NCI-H2171 (cell line): ENCODE measurements at places on chromosomes 7 and 10.
A peak's percentile ranks its signal among the peaks of the same experiment; 100 is the strongest.

DNA sequence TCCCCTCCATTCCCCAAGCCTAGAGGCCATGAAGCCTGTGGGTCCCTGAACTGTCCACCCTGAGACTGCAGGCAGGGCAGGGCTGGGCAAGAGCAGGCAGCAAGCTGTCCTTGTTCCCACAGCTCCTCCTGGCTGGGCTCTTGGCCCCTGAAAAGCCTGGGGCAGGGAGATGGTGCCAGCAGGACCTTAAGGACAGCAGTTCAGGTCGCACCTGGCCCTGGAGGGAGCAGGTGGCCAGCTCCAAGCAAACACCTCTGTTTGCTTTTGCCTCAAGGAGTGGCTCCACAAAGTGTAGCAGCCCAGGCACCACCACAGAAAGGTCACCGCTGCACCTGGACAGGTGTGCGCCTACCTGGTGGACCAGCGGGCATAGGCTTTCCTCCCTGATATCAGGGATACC, 5.2 kb downstream of the RET start:
- no peak for DNase-seq

GRCh38 chr10:113273181-113274163, 279.4 kb upstream of the HABP2 start:
- DNase-seq = no peak

GRCh38 chr7:137978464-137979237, 23.2 kb downstream of the CREB3L2 start:
- DNase-seq = no peak

GRCh38 chr10:131475043-131475442, 163.5 kb upstream of the TCERG1L start:
- no peak for DNase-seq

- no peak for DNase-seq
Observed at GRCh38 chr10:55232553-55232952, 431.5 kb upstream of the PCDH15 start.

DNA sequence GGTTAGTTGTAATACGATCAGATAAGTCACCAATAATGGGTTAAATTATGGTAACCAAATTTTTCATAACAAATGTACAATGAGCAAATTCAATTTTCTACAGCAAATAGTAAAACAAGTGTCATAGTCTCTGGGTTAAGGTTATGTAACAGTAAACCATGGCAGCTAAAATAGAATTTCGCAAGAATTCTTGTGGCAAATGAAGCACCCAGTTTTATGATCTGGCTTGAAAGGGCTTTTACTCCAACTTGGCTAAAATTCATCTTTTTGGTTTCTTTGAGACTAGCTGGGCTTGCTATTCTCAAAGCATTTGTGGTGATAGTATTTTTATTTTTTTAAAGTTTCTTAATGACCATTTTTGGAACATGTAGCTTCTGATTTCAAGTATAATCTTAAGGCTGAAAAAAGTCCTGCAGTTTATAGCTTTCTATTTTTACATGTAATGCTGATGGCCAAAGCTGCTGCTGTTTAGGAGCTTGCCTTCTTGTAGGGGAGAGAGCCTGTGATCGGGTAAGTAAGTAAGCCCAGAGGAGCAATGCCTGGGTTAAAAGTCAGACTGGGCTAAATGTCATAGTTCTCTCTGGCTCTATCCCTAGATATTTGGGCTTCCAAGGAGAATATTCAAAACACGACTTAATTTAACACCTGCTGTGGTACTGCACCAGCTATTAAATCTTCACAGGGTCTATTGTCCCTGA, 55.5 kb upstream of the SYPL1 start:
- DNase-seq = no peak

- no peak for DNase-seq
Observed at GRCh38 chr10:34674176-34674575, 140.9 kb downstream of the PARD3 start.

GRCh38 chr7:74351836-74352235, 62.6 kb downstream of the CLIP2 start:
- no peak for DNase-seq

- DNase-seq = no peak
Observed at GRCh38 chr10:33032654-33033151, 74.7 kb upstream of the ITGB1 start.

DNA sequence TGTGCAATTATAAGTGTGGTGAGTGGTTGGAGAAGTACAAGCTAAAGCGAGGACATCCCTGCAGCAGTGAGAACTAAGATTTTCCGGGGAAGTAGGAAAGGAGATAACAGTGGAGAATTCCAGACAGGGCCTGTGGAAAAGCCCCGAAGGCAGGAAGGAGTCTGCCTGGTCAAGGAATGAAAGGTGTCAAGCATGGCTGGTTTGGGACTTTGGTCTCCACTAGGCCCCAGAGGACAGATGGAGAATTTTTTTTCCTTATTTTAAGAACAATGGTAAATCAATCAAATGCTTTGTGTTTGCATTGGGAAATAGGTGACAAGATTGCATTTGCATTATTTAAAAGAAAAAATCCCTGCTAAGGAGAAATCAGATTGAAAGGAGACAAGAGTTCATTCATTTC, 3.2 kb upstream of the CEP55 start:
- DNase-seq = no peak

- DNase-seq = no peak
Observed at GRCh38 chr10:97548828-97549455, 23.6 kb upstream of the ANKRD2 start.

- no peak for DNase-seq
Observed at GRCh38 chr10:49191349-49191748, 3.2 kb upstream of the TMEM273 start.

GRCh38 chr10:117554241-117554814, 11.8 kb downstream of the EMX2 start:
- no peak for DNase-seq

- DNase-seq = no peak
Observed at GRCh38 chr7:79622781-79623180, 169.3 kb upstream of the MAGI2 start.

DNA sequence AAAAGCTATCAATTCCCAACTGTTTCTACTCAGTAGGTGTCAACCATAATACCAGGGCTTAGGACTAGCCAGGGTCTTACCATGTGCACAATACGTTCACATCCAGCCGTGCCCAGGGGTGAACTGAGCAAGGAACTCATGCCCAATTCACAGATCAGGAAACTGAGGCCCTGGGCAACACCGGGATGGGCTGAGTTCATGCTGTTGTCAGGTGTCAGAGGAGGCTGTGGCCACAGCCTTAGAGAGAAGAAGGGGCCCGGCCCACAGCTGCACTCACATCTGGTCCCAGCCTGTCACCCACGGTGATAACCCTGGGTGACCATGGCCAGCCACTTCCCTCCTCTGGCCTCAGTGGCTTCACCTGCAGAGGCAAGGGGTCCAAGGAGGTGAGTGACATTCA, 92.0 kb downstream of the FAM53B start:
- DNase-seq = no peak

DNA sequence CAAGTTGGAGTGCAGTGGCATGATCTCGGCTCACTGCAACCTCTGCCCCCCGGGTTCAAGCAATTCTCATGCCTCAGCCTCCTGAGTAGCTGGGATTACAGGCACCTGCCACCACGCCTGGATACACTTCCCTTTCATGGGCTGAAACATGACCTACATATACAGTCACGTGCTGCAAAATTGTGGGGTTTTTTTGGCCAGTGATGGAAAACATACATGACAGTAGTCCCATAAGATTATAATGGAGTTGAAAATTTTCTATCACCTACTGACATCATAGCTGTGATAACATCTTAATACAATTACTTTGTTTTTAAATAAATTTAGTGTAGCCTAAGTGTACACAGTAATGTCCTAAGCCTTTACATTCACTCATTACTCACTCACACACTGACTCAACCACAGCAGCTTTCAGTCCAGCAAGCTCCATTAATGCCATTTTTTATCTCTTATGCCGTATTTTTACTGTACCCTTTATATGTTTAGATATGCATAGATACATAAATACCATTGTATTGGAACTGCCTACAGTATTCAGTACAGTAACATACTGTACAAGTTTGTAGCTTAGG, 79.9 kb upstream of the TMEM196 start:
- no peak for DNase-seq

DNA sequence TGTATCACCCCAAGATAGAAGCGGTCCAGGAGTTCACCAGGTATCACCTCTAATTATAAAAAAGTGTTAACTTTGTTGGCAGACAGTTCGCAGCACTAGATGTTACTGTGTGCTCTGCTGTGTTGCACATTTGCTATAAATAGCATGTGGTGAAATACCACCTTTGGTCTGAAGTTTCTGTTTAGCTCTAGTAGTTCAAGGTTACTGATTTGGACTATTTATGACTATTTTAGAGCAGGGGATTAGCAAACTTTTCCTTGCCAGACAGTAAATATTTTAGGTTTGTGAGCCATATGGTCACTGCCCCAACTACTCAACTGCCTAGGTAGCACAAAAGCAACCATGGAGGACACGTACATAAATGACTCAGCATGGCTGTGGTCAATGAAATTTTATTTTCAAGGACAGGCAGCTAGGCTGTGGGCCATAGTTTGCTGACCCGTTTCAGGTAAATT, 16.5 kb downstream of the DENND10 start:
- DNase-seq = no peak

- no peak for DNase-seq
Observed at GRCh38 chr10:73867126-73867807, 7.1 kb downstream of the CAMK2G start.

DNA sequence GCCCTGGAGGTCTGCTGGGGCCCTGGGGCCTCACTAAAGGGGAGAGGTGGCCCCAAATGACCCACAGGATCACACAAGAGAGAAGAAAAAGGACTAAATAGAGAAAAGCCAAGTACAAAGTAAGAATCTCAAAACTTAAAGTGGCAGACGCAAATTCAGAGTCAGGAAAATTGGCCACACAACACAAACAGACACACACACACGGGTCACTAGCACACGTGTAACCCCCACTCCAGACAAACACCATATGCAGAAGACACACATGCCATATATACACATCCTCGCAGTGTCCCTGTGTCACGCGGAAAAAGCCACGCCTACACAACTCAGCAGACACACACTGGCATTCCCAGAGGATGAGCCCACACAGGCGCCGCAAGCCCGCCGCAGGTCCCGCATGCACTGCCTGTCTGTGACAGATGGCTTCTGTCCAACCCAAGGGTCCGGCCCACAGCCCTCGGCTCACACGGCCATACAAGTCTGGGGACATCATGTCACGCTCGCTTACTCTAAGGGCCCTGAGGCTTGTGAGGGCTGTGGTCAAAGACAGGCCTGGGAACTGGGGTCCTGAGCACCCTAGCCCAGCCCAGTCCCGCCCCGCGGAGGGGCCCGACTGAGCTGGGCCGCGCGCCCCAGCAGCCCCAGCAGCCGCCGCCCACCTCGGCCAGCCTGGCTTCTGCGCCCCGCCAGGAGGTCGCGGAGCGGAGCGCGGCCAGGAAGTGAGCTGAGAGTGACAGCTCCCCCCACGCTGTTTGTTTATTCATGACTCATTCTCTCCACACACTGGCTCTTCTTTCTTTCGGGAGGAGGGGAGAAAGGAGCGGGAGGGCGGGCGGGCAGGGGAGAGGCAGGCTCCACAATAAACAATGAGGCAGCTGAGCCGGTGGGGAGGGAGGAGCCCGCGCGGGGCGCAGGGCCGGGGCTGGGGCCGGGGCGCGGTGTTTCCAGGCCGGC, 95.5 kb upstream of the ZMIZ1 start:
- DNase-seq = peak; percentile 67

GRCh38 chr7:19413443-19413965, 268.3 kb upstream of the FERD3L start:
- DNase-seq = no peak

- no peak for DNase-seq
Observed at GRCh38 chr10:71295641-71296040, 23.4 kb upstream of the SLC29A3 start.

GRCh38 chr7:120997882-120998474, 9.5 kb downstream of the CPED1 start:
- DNase-seq = no peak

GRCh38 chr7:100132126-100132525, 5.4 kb downstream of the MBLAC1 start:
- no peak for DNase-seq

DNA sequence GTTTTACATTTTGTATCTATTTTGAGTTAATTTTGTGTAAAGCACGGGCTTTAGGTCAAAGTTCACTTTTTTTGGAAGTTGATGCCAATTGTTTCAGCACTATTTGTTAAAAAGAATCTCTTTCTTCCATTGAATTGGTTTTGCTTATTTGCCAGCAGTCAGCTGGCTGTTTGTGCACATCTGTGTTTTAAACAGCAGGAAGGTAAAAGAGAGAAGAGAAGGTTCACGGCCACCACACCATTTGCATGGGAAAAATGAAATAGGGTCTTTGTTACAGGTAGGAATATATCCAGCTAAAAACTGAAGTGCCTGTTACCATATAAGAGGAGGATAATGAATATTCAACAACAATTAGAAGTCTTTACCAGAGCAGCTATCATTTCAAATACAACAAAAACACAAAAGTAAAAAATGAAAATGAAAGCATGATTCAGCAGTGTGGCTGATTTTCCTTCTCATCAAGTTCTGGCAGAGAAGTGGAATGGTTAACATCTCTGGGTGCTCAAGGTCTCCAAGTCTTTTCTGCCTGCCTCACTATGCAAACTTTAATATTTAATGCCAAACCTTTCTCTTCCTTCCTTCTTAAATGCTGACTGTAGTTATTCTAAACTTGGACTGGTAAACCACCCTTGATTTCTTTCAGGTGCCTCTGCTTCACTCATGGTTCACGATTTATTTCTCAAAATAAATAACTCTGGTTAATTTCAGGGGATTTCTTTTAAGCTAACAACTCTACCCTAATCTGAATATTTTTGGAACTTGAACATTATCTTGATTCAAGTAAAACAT, 841.5 kb downstream of the GRM8 start:
- DNase-seq = no peak

DNA sequence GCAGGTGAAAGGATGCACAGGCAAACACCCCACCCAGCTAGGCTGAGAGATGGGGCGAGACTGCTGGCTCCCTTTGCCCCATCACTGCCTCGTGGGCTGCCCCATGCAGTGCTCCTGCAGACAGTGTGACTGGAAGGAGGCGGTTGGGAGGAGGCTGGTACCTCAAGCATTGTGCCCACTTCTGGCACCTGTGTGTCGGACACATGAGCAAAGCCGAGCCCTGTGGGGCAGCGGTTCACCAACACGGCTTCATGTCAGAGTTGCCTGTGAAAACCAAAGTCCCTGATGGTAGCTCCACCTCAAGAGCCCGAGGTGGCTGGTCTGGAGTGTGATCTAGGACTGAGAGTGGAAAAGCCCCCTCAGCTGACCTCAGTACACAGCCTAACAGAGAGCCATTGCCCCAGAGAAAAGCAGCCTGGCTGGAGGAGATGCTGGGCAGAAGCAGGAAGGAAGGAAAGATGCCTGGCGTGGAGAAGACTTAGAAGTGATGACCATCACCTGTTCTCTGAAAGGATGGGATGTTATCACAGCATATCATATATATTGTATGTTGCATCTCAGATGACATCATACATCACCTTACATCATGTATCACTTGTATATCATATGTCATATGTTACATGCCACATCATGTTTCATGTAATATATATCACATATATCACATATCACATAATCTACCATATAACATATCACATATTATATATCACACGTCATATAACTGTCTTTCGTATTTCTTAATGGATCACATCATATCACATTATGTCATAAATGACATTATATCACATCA, 75.6 kb downstream of the ADCY1 start:
- no peak for DNase-seq
